ENCODE measurements at places on chromosomes 13 and 19. TPM values are rescaled to one million over a fixed set of nuclear protein-coding genes. Genes with fewer than 3 reads are reported as not detected.

Gene NLRP5
- not detected for total RNA-seq

Gene TTYH1
- 0.42 TPM for total RNA-seq

Gene ZNF628
- 1.9 TPM for total RNA-seq

Gene CAPS
- total RNA-seq = 2.1 TPM

Gene STOML3
- not detected for total RNA-seq

Gene SHFL
- 13.1 TPM for total RNA-seq
